GF-D8 (cell line): ENCODE measurements at places on chromosomes 12 and 14.

GRCh38 chr14:91841065-91841464 lies 26.3 kb downstream of the TC2N start:
- DNase-seq, result no peak

DNA sequence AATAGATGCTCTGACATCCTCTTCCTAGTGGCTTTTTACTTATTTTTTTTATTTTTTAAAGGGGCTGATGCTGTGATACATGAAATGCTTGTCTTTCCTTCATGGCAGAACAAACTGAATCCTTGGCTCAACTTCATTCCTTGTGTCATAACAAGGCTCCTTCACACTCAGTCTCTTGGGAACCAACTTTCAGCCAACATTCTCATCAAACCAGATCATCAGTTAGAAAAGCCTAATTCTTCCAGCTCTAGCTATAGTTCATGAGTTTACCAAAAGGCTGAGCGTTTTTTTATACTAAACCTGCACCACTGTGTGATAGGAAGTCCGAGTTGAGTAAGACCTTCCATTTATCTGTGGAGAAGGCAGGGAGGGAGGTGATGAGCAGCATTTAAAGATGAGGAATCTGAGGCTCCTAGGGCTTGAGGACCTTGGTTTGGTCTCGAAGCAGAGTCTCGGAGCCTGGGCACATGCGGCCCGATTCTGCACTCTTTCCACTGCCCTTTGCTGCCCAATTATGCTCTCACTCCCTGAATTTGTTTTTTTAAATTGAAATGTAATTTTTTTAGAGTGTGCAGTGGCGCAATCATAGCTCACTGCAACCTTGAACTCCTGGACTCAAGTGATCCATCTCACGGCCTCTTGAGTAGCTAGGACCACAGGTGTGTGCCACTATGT lies 8.2 kb downstream of the GPRC5D start:
- DNase-seq, result no peak

GRCh38 chr12:92248977-92249376 lies 103.3 kb upstream of the BTG1 start:
- no peak for DNase-seq

- DNase-seq, result peak; percentile 14
Measured at GRCh38 chr12:12482959-12483358, 79.7 kb downstream of the DUSP16 start.

DNA sequence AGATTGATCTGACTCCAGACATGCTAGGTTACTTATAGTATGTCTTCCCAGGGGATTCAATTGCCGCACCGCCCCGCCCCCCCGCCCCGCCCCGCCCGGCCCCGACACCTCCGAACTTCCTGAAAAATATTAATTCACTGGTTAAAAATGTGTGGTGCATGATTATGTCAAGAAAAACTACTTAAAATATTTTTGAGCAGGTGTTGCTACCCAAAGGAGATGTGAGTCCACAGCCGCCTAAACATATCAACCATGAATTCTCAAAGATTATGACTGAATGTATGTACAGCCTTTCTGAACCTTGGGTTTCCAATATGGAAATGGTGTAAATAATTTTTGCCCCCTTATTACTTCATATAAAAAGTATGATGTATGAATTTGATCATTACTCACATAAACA lies 2.7 kb upstream of the RIMKLB start:
- DNase-seq, result no peak

- DNase-seq, result no peak
Measured at GRCh38 chr12:121574025-121574424, 6.8 kb downstream of the KDM2B start.

- DNase-seq, result no peak
Measured at GRCh38 chr12:117622741-117623140, 261.3 kb upstream of the NOS1 start.

DNA sequence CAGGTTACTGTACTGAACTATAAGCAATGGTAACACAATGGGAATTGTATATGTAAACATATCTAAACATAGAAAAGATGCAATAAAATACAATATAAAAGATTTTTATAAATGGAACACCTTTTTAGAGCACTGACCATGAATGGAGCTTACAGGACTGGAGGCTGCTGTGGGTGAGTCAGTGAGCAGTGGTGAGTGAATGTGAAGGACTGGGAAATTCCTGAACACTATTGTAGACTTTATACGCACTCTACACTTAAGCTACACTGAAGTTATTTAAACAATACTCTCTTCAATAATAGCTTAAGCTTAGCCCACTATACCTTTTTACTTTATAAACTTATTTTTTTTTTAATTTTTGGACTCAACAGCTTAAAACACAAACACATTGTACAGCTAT lies 313.5 kb downstream of the KCNC2 start:
- DNase-seq, result no peak

DNA sequence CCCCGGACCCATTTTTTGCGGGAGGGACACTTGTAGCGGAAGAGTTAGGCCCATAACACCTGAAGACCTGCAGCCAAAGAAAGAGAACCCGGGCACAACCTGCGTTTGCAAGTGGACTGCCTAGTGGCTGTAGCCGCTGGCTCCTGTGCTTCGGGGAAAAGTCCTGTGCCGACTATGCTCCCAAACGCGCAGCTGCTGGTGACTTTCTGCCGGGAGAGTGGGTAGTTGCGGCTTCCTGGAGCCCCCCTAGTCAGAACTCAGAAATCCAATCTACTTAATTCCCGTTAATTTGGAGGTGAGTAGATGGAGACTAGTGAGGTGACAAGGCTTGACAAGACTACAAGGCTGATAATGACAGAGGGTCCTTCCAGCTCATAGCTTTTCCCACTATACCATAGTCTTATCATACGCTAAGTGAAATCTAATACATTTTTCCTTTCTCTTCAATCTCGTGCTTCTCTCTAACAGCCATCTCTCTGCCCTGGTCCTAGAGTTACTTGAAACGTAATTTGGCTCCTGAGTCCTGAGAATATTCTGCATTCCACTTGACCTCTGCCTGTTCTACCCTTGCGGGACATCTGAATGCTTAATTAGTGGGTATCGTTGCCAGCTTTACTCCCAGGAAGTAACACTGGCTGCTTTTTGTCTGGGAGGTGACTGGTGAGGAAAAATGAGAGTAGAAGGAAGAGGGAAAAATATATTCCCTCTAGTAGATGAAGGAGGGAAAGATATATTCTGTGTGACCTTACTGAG lies 556 bp downstream of the MTHFD1 start:
- DNase-seq, result no peak

DNA sequence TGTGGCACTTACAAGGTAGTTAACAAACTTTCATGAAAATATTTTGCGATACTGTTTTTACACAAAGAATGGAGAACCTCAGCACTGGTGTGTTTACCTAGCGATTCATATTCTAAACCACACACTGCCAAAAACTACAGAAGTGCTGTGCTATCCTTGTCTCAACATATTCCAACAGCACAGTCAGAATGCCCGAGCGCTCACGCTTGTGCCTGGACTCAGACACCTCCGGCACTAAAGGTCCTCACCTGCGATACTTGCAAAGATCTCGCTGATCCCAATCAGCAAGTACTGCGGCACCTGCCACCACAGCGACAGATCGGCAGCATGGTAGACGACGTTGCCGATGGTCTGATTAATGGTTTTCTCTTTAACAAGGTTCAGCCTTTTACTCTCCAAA lies 23.2 kb downstream of the SLC15A4 start:
- DNase-seq, result no peak

DNA sequence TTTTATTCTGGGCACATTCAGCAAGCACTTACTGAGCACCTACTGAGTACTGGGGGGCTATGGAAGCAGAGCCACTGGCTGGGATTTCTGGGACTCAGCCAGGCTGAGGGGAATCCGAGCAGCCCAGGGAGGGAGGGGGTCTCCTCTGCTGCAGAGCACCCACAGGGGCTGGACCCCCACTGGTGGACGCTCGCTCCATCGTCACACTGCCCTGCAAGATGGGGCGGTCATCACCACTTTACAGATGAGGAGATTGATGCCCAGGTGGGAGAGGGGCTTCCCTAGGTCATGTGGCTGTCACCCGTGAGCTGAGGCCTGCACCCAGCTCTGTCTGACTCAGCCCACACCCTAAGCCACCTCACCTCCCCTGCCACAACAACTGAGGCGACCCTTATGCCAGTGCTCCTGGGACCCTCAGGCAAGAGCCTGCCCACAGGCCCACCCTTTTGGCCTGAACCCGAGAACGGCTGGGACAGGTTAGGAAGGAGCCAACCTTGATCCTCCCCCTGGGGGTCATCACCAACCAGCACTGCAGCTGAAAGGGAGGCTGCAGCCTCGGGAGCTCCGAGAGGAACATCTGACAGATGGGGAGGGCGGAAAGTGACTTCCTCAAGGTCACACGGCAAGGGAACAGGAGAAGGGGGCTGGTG lies 74.4 kb downstream of the SERPINA3 start:
- no peak for DNase-seq

DNA sequence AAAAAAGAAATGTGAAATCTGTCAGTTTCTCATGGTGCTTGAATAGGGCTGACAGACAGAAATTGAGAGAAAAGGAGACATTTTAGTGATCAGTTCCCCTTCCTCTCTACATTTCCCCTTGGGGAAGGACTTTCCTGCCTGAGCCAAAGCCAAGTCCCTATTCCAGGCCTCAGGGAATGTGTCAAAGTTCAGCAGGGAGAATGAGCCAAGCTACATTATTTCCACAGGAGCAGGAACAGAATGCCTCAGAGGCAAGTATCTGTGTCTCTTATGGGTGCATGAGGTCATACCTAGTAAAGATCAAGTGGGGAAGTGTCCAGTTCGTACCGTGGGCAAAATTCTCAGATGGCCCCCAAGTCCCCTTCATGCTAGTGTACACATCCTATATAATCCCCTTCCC lies 68.6 kb downstream of the IQSEC3 start:
- no peak for DNase-seq

GRCh38 chr12:122125452-122126341 lies 47.1 kb downstream of the MLXIP start:
- no peak for DNase-seq

- DNase-seq, result no peak
Measured at GRCh38 chr12:61915420-61915819, 344.8 kb upstream of the USP15 start.

- no peak for DNase-seq
Measured at GRCh38 chr14:72892879-72893635, 844 bp downstream of the DPF3 start.

DNA sequence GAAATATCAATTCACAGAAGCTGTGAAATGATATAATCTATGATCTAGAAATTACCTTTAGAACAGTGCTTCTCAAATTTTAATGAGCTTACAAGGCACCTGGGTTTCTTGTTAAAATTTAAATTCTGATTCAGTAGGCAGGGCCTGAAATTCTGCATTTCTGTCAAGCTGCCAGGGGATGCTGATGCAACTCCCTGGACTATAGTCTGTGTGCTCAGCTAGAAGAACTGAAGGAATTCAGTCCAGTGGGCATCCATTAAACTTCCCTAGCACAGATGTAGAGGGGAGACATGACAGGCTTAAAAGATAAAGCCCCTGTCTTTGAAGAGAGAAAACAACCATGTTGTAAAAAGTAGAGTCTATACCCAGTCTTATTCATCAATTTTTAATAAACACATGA lies 441.8 kb downstream of the TMTC2 start:
- DNase-seq, result no peak

DNA sequence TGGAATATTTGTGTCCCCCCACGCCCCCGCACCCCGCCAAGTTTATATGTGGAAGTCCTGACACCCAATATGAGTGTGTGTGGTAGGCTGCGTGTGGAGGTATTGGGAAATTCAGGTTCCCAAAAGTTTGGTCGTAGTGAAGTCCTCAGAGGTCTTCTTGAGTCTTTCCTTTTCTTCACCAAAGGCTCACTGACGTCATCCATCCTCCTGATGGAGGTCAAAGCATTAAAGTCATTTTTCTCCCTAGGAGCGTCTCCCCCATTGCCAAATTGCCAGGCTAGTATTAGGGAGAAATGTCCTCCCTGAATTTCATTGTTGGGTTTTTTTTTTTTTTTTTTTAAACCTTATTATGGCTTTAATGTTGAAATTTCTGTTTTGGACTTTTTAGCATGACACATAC lies 113.7 kb downstream of the RGS6 start:
- DNase-seq, result no peak

DNA sequence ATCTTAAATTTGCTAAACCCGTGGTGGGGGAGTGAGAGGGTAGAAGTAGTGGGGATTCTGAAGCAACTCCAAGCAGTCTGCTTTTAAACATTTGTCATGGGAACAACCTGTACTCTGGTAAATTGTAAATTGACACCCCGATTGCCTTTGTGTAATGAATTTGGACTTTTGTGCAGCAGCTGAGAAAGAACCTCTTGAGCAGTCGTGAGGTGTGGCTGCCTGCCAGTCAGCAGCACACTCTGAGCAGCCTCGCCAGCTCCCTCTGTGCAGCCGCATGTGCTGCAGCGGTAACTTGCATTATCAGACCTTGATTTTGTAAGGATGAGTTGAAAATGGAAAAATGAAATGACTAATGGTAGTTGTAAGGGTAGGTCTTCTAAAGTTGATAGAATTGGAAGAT lies 74.3 kb downstream of the SUSD6 start:
- DNase-seq, result no peak

- no peak for DNase-seq
Measured at GRCh38 chr14:101865288-101865687, 99.1 kb upstream of the DYNC1H1 start.

- no peak for DNase-seq
Measured at GRCh38 chr12:109729801-109730200, 16.2 kb downstream of the FAM222A start.

DNA sequence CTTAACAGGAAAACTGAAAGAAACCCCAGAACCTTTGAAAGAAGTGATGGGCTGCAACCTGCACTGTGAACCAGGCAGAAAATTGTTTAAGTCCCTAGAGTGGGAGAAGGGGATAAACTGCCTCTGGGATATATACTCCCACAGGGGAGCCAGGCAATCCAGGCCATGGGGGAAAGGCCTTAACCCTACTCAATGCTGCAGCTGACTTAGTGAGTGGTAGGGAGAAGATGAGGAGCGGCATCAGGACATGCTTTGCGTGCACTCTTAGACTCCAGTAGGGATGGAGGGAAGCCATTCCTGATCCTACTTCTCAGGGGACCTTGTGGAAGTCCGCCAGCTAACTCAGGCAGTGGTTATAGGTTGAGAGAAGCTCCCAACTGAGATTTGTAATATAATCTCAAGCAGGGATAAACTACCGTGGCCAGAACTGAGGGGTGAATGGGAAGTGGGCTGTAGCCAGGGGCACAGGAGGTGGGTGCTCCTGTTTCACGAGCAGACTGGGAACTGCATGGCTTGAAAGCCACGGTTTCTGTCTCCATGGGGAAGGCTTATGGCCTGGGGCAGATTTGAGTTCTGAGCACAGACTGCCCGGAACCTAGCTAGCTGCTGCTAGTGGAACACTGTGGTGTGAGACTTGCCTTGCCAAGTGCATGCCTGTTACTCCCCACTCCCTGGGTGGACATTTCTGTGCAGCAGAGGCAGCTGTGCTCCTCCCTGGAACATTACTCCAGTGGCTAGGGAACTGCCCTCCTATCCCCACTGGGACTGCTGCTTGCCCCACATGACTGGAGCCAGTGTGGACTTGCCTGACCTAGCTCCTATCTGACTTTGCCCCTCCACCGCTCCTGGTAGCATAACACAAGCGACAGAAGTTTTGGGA lies 119.2 kb upstream of the SCAF11 start:
- DNase-seq, result no peak
